ENCODE measurements at places on chromosomes 5 and 9.

DNA sequence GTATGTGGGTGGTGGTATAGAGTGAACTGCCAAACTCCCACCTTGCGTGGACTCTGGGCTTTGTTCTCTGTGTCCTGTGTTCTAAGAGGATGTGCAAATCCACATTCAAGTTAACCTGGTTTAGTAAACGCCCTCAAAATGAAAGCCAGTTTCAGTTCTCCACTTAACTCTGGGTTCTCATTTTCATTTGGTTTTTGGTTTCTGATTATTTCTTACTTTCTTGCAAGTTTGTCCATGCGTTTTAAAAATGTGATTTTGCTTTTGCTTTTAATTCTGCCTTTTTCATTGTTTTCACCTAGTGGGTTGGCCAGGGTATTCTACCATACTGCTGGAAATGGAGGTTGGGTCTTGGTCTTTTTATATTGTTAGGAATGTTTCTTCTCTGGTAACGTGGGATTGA, 38.2 kb downstream of the GALNT10 start:
- DNase-seq: no peak

- DNase-seq: peak; percentile 86
Measured at GRCh38 chr9:14395317-14396082, 81.6 kb upstream of the NFIB start.

GRCh38 chr9:73270967-73271721, 119.5 kb downstream of the ANXA1 start:
- DNase-seq: no peak

GRCh38 chr9:76557674-76558225, 98.8 kb downstream of the GCNT1 start:
- no peak for DNase-seq

DNA sequence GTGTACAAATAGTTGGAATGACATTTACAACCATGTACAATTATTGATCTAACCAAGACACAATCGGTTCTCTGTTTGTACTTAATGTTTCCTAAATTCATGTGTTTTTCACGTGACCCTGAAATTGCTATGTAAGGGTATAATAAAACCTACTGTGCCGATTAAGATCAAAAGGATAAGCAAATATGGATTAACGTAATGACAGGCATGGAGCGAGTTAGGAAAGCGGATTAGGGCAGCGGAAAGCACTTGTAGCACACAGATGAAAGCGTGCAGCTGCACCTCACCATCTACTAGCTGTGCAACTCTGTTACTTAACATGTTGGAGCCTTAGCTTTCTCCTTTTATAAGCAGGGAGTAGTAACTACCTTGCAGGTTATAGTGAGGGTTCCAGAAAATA, 38.3 kb upstream of the ZFYVE16 start:
- no peak for DNase-seq

DNA sequence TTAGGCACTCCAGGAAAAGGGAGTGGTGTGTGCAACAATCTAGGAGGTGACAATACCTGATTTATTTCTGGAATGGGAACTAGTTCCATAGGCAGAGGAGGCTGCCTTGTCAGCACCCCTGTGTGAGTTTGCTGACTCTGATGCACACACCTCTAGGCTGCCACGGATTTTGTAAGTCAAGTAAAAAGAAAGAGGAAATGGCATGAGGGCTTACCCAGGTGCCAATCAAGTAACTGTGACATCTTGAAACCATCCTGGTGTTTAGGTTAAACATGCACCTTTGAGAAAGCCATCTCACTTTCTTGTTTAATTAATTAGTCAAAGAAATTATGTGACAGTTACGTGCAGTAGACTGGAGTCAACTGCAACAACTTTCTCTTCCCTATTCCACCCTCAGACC, 32.3 kb upstream of the FAM81B start:
- no peak for DNase-seq

DNA sequence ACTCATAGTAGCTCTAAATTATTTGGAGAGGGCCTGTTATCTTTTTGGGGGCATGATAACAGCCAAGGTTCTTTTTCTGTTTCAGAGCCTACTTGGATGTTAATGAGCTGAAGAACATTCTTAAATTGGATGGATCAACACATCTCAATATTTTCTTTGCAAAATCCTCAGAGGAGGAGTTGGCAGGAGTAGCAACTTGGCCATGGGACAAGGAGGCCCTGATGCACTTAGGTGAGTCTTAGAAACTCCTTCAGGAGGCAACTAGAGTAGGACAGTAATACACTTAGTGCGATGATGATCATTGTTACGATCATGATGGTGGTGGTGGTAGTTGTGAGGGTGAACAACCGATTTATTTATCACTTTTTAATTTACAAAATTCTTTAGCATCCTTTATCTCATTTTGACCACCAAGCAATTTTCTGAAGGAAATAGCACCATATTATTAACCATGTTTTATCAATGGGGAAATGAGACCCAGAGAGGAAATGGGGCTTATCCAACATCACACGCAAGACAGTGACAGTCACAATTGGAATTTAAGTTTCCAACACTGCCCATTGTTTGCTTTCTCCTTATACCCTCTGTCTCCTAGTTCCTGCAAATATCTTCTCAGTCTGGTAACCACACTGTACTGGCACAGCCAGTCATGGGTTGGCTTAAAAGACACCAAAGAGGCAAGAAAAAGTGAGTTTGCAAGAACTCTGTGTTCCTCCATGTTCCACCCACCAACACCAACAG, 54.0 kb downstream of the PAPPA start:
- no peak for DNase-seq

- no peak for DNase-seq
Measured at GRCh38 chr9:14056316-14056861, 257.6 kb downstream of the NFIB start.

DNA sequence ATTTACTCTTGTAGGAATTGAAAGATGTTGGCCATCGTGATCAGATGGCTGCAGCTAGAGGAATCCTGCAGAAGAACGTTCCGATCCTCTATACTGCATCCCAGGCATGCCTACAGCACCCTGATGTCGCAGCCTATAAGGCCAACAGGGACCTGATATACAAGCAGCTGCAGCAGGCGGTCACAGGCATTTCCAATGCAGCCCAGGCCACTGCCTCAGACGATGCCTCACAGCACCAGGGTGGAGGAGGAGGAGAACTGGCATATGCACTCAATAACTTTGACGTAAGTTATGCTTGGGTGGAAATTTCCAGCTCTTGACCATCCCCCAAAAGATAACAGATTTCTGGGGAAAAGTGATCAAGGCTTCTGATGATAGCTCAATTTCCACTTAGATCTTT, 50.6 kb downstream of the LRRTM2 start:
- DNase-seq: no peak

DNA sequence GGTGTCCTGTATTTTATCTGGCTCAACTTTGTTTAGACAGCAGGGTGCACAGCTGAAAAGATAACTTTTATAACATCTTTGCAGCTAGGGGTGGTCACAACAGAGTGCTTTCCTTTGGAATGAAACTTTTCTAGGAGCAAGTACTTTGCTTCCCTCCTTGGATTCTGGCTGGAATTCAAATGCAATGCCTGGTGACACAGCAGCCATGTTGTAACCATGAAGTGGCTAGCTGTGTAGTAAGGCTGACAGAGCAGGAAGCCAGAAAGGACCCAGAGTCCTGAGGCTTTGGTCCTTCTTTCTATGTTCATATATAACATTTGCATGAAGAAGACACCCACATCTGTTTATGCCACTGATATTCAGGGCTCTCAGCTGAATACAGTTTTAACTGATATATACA, 48.1 kb downstream of the TENT4A start:
- DNase-seq: no peak

- peak; percentile 10 for DNase-seq
Measured at GRCh38 chr5:125775896-125776295, 647.3 kb upstream of the GRAMD2B start.

GRCh38 chr9:5499889-5500398, 10.4 kb upstream of the PDCD1LG2 start:
- DNase-seq: no peak

- DNase-seq: no peak
Measured at GRCh38 chr5:168005936-168006335, 285.5 kb upstream of the WWC1 start.

DNA sequence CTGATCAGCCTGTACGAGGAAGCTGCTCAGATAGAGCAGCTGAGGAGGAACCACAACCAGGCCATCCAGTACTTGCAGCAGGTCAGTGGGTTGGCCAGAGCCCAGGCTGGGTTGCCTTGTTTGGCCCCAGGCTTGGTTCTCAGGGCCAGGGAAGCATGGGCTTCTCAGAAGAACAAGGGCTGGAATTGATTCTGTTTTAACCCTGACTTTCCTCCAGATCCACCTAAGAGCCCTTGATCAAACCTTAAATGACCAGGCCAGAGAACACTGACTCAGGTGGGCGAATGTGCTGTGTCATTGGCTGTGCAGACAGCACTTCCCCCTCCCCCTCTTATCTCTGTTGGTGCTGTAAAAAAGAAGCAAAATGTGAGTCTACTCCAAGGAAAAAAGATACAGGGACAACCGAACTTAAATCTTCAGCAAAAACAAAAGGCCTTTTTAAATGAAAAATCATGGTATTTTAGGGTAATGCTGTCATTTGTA, 28.1 kb downstream of the TTC23L start:
- no peak for DNase-seq

DNA sequence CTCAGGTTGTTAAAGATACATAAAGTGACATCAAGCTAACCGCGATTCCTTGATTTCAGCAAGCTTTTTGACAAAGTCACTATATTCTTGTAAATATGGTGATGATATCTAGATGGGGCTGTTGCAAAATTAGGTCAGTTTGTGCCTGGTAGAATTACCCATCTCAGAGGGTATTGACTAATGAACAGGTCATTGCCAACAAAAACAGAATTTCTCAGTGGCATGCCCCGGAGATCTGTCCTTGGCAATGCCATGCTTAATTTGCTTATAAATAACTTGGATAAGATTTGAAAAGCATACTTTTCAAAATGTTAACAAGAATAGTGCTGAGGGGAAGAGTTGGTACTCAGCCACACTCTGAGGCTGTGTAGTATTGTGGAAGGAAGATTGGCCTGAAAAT, 783.3 kb upstream of the SEMA6A start:
- no peak for DNase-seq

DNA sequence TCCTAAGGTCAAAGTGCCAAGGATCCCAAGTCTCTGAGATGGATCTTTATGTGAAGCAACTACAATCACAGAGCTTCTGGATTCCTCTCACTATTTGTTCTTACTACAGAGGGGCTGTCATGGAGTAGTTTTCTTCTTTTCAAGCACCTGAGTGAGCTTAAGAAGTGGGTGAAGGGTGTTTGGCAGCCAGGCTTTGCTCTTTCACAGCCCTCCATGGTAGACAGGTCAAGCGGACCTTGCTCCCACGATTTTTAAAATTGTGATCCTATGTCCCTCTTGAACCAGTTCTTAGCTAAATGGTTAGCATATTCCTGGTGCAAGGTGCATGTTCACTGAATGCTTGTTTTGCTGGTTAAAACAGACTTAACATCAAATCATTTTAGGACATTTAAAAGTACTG, 332.2 kb downstream of the GADD45G start:
- DNase-seq: no peak

GRCh38 chr9:127876026-127876763, 1.3 kb downstream of the AK1 start:
- DNase-seq: no peak

GRCh38 chr5:131854134-131854533, 57.3 kb upstream of the FNIP1 start:
- no peak for DNase-seq

DNA sequence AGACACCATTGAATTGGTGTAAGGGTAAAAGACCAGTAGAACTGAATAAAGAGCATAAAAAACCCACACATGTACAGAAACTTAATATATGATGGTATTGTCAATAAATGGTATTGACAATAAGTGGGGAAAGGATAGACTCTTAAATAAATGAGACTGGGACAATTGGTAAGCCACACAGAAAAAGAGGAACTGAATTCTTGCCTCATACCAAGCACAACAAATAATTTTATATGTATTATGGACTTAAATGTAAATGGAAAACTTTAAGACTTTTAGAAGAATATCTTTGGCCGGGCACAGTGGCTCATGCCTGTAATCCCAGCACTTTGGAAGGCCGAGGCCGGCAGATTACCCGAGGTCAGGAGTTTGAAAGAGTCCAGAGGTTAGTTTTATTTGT, 37.9 kb upstream of the PPP2CA start:
- DNase-seq: no peak

- DNase-seq: peak; percentile 66
Measured at GRCh38 chr9:4366591-4367330, 66.9 kb upstream of the GLIS3 start.
